HuH-7 (cell line): ENCODE measurements at places on chromosomes 3 and 15.

- DNase-seq, result peak; percentile 75
These were observed 5.5 kb upstream of the CTSH start for GRCh38 chr15:78950343-78950742.

- DNase-seq, result no peak
These were observed 322.4 kb upstream of the CBLB start for GRCh38 chr3:106191211-106191610.

- no peak for DNase-seq
These were observed 43.1 kb upstream of the ALDH1A3 start for GRCh38 chr15:100836501-100836900.

DNA sequence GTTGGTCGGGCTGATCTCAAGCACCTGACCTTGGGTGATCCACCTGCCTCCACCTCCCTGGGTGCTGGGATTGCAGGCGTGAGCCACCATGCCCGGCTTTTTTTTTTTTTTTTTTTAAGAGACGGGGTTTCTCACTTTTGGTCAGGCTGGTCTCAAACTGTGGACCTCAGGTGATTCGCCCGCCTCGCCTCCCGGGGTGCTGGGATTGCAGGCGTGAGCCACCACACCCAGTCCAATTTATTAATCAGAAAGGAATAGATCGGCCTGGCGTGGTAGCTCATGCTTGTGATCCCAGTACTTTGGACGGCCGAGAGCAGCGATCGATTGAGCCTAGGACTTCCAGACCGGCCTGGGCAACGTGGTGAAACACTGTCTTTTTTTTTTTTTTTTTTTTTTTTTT is 13.9 kb upstream of the GOLGA8M start:
- DNase-seq, result no peak

GRCh38 chr15:88894819-88895767 is at the start of gene HAPLN3:
Gene HAPLN3 (minus strand): TSS chr15:88895544. CDS start chr15:88887298, 8,246 bp downstream.
- DNase-seq, result no peak

DNA sequence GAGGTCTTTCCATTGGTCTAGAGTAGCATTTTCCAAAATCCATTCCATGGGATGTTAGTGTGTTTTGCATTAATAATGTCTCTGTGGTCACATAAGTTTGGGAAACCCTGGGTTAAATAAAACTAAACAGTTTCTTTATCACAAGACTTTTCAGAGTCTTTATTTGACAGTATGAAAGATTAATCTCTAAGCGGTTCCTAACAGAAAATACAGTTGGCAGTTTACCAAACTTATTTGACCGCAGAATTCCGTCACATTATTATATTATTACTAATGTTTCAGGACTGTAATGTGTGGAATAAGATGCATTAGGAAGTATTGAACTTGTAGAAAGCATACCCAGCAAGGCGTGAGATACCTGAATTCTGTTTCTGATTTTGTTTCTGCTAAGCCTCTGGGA is 71.5 kb upstream of the ADAMTSL3 start:
- no peak for DNase-seq

DNA sequence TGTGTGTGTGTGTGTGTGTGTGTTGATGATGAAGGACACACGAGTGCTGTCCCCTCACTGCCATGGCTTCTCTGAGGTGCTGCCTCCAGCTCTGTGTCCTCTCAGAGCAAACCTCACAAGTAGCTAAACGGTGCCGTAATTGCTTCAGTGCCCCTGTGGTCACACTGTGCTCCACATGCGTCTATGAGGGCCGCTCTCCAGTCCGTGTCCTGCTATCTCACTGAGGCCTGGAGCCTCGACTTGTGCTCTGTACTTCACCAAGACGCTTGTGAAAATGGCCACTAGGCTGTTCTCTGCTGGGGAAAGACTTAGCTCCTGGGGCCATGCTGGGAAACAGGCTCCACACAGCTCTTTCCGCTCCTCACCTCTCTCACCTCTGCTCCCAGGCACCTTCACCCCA is 65.4 kb upstream of the CGNL1 start:
- no peak for DNase-seq

DNA sequence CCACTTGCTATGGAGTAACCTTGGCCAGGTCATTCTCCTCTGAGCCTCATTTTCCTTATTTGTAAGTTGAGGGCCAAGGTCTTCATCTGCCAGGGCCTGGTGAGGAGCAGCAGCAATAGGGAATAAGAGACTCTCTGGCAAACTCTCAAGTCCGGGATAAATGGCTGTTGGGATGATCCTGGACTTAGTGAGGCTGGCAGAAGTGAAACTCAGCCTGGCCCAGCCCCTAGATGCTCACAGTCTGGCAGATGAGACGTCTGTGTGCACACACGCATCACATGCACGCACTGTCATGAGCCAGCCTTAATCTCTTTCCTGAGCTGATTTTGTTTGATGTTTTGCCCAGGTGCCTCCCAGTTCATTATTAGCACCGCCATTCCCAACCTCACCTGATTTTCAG is 26.8 kb downstream of the SLC6A6 start:
- DNase-seq, result no peak

DNA sequence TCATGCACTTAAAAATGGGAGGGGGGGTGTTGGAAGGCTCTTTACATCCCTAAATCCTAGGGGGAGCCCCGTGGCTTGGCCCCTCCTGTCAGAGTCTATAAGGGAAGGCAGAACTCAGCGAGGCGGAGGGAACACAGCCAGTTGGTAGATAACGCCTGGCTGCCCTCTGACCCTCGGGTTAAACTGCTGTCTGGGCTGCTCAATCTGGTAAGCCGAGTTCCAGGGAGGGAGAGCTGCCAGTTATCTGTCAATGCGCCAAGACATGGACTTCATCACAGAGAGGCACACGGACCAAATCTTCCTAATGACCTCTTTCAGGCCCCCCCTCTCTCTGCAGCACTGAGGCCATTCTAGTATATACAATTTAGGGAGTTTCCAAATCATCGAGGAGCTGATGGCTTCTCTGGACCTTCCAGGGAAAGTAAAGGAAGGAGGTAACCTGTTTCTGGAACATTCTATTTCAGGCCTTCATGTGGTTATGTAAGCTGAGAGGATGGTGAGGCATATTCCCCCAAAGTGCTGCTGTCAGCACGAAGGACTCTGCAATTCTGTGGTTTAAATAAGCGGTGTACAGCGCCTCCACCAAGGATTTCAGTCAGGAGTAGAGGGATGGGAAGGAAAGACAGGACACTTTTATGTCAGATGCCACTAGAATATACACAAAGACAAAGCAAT is 349.0 kb downstream of the MCTP2 start:
- no peak for DNase-seq

DNA sequence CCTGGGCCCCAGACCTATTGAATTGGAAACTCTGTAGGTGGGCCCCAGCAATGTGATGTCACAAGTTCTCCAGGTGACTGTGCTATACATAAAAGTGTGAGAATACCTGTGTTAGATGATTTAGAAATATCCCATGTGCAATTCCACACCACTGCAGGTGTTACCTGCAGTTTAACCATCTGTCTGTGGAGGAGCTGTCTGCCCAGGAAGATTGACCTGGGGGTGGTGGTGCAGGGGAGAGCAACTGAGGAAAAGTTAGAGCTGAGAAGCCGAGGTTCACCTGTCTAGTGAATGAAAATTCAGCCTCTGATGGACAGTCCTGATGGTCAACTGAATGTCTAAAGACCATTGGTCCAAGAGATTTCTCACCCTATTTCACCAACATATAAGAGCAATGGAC is 132.2 kb upstream of the SLC24A5 start:
- no peak for DNase-seq

DNA sequence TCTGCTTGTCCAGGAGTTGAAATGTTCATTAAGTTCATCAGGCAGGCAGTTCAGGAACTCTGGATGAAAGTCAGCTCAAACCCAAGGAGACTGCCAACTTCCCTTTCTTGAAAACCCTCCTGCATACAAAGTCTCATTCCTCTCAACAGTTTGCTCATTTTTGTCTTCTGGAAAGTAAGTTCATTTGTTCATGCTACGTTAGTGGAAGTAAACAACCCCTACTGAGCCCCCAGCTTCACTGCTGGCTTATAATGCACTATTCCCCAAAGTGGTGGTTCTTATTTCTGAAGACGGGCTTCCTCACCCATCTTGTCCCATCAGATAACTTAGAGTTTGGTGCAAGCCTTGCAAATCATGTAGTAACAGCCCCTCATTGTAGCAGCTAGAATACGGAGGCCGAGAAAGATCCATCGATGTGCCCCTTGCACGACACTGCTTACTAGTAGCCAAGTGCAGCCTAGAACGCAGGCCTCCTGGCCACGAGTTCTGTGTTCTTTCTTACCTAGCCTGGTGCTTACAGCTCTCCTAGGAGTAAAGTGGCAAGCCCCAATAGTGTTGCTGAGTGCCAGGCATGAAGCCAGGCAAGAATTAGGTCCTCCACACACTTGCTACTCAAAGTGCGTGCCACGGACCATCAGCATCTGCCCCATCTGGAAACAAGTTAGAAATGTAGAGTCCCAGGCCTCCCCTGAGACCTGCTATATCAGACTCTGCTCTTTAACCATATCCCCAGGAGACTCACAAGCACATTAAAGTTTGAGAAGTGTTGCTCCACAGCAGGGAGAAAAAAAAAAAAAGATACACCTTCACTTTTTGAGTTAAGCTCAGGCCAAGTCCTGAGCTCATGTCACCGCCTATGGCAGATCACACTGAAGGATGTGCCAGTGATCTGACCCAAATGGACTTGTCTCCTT is 82.5 kb downstream of the RFTN1 start:
- DNase-seq, result no peak

DNA sequence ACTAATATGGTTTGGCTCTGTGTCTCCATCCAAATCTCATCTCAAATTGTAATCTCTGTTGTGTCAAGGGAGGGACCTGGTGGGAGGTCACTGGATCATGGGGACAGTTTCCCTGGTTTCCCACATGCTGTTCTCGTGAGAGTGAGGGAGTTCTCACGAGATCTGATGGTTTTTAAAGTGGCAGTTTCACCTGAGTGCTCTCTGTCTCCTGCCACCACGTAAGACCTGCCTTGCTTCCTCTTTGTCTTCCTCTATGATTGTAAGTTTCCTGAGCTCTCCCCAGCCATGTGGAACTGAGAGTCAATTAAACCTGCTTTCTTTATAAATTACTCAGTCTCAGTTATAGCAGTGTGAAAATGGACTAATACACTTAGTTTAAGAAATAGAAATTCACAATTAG is 228.9 kb downstream of the CD47 start:
- DNase-seq, result no peak

DNA sequence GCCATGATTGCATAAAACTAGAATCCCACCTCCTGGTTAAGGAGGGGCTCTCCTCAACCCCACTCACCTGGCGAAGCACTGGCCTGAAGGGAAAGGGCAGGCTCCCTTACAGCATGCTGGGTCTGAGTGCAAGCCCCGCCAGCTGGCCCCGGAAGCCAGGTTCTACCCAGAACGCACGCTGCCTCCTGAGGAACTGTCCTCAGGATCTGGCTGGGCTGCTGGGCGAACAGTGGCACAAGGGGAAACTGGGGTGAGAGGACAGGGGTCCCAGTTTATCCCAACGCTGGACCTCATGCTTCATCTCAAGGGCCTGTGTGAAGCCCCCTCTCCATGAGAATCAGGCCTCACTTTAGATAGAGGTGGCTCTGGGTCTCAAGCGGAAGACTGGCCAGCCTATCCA is 47.5 kb downstream of the NUP210 start:
- no peak for DNase-seq

- no peak for DNase-seq
These were observed 34.9 kb downstream of the DCLK3 start for GRCh38 chr3:36729204-36730056.

- peak; percentile 79 for DNase-seq
These were observed 21.5 kb downstream of the SCN5A start for GRCh38 chr3:38627956-38628355.
